ENCODE measurements at places on chromosomes 7 and 10. TPM values are rescaled to one million over a fixed set of nuclear protein-coding genes. Genes with fewer than 3 reads are reported as not detected.

The HOXA5 gene
- 0.21 TPM for total RNA-seq

DNA sequence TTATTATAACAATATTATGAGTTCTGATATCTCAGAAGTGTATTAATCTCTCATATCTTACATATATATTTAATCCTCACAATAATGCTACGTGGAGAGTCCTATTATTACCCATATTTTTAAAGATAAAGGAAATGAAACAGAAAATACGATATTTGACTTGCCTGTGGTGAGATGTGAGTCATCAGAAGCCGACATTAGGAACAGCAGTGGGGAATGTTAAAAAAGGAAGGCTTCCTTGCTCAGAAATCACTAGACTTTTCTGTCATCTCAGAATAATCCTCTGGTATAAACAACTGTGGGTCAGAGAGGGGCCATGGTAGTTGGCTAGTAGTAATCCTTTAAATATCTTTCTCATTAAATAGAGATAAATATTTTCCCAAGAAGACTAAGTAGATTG, 402.3 kb upstream of the PCDH15 start:
- DNase-seq = no peak

- DNase-seq = no peak
Measured at GRCh38 chr10:130429809-130430208, 293.6 kb downstream of the GLRX3 start.

The ACBD7 gene
- 1.0 TPM for total RNA-seq

The ATOH7 gene
- total RNA-seq = 0.82 TPM

The SLC39A12 gene
- total RNA-seq = not detected

DNA sequence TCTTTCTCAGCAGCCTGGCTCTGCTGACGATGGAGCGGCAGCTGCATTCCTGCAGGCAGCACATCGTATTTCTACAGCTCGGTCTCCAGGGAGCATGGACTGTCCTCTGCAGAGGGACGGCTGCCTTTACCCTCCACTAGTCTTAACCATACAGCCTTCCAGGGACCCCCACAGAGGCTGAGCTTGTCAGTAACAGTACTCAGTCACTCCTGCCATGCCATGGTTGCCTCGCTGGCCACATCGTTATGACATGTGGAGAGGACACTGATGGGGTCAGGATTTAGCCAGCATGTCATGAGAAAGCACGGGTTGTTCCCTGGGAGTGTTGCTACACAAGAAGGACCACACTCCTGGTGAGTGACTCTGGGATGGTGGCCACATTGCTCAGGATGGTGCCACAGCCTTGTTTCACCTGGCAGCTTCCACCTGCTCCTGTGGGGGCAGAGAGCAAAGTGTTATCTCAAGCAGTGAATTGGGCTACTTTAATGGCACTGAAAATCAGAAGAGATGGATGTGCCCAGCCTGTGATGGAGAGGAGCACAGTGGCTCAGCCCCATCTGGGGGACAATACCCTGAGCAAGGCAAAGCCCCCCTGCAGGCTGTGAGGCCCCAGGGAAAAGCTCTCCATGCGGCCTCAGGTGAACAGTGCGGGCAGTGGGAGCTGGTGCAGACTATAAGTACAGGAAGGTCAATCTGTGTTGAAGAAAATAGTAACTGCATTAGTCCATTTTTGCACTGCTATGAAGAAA, 443.9 kb downstream of the TCERG1L start:
- no peak for DNase-seq

DNA sequence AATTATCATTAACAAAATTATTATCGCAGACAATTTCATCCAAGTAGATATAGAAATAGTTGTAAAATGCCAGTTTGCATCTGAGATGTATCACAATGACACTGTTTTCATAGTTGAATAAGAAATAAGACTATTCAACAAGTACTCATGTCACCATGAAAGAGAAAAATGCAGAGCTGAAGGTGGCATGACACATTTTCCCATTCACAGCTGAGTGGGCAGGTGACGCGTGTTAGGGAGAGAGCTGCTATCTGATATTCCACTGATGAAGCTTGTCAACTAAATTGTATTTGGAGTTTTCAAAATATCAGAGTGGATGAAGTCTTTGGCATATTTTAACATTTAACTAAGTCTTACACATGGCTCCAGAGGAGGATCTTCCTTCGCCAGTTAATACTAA, 70.3 kb upstream of the HDAC9 start:
- DNase-seq = no peak

GRCh38 chr7:114148779-114149178, 230.0 kb upstream of the PPP1R3A start:
- no peak for DNase-seq

The ZNF248 gene
- total RNA-seq = 28.9 TPM

GRCh38 chr10:73263693-73264347, 11.4 kb upstream of the MRPS16 start:
- peak; percentile 18 for DNase-seq

The AKR1E2 gene
- 25.3 TPM for total RNA-seq

DNA sequence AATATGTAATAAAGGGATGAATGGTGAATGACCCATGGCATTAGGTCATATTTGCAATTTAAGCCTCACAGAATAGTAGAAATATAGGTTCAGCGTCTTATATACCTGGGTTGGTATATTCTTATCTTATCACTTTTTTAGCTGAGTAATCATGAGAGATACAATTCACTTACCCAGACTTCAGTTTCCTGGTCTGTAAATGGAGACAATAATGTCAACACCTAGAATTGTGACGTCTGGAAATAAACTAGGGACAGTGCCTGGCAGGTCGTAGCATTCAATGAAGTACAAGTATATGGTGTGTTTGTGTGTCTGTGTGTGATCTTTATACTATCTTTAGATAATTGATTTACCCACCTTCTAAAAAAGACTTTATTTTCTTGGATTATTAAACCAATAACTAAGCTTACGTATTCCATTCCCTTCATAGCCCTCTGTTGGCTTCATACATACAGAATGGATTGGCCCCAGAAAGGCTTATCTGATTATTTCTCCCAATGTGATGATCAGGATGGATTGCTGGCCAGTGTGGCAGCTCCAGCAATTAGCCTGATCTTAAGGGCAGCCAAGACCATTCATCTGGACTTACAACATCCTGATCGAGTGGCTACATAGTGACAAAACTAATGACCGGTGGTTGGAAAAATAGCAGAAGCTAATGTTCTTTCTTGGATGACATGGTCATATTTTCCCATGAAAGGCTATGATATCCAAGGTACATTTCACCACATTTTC, 121.2 kb upstream of the NPVF start:
- no peak for DNase-seq

The TRIM24 gene
- total RNA-seq = 19.0 TPM

GRCh38 chr7:116952635-116953371, 498 bp upstream of the ST7 start:
- peak; percentile 71 for DNase-seq

The SFRP5 gene
- 6.9 TPM for total RNA-seq

- DNase-seq = no peak
Measured at GRCh38 chr10:1507436-1507835, 229.9 kb downstream of the ADARB2 start.

GRCh38 chr7:120991581-120991980, 3.1 kb downstream of the CPED1 start:
- peak; percentile 46 for DNase-seq

The RGS10 gene
- 30.3 TPM for total RNA-seq

DNA sequence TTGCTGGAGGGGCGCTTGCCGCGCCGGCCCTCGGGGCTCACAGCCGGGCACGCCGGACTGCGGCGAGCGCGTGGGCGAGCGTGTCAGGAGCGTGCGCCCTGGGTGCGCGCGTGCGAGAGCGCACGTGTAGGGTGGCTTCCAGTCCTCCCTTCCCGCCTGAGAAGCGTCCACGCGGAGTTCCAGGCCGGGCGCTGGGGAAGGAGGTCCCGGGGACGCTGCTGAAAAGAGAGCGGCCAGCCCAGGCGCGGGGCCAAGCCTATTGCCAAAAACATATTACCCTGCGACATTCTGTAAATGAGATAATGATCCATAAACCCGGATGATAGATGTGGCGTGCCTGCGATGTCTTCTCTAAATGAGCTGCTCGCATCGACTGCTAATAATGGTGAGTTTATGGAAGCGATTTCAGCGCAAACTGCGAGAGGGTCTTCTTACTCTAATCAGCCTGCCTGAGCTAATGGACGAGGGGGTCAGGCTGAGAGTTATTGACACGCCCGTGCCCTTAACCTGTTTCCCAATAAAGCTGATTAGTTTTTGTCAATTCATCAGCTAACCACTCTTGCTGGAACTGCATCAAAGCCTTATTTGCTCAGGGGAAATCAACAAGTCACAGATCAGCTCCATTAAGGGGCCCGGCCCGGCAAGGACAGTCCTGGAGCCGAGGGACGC, 8.0 kb upstream of the MNX1 start:
- DNase-seq = no peak

GRCh38 chr7:69847921-69848612, 249.8 kb downstream of the AUTS2 start:
- DNase-seq = no peak

DNA sequence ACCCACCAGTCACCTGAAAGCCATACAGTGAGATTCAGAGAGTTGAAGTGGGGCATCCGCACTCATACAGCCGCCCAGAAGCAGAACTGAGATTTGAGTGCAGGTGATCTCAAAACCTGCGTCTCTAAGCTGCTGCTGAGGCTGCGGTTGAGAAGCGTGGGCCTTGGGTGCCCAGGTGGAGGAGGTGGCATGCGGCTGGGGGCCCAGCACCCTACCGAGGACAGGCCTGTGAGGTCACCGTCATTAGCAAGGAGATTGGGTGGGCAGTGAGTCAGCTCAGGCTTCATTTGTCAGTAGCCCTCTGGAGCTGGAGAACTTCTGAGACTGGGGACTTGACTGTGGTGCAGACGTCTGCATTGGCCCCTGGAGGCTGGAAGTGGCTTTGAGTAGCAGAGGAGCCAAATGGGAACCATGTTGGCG, 29.8 kb downstream of the ZMIZ1 start:
- no peak for DNase-seq

DNA sequence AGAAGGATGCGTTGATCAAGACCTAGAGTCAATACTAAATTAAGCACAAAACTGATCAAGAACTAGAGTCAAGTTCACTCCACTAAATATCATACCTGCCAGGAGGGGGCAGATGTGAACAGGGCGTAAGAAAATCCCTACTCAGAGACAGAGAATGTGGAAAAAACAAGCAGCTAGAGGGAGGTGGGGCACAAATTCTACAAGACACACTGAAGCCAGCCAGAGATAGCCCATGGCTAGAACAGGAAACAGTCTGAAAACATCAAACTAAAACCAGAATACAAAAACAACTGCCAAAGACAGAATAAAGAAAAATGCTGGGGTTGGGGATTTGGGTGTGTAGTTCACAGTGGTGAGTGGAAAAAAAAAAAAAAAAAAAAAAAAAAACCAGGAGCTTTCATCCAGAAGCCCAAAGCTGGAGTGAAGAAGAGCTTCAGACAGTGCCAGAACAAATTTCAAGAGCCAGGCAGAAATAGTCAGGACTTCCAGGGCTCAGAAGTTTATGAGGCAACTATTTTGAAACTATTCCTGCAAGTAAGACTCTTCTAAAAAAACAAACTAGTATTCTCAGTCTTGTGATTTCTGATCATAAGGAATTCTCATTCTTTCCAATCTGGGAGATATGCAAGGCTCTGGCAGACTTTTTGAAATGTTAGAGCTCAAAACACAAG, 118.3 kb downstream of the CCDC71L start:
- peak; percentile 66 for DNase-seq

- DNase-seq = no peak
Measured at GRCh38 chr10:80523773-80524172, 13.9 kb upstream of the SH2D4B start.

DNA sequence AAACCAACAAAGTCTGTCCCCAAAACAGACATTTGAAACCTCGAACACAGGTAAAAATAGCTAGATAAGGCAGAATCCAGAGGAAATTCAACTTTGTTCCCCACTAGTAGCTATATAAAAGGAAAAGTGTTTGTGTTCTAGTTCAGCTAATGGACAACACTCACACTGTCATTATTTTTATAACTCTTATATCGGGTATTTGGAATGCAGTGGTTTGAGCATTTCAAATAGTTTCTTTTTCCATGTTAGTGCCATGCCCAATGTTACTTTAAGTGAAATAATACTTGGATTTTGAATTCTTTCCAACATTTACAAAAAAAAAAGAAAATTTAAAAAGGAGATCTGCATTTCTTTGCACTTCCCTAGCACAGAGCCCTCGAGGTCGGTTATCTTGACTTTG, 213.6 kb downstream of the DOCK4 start:
- DNase-seq = no peak

DNA sequence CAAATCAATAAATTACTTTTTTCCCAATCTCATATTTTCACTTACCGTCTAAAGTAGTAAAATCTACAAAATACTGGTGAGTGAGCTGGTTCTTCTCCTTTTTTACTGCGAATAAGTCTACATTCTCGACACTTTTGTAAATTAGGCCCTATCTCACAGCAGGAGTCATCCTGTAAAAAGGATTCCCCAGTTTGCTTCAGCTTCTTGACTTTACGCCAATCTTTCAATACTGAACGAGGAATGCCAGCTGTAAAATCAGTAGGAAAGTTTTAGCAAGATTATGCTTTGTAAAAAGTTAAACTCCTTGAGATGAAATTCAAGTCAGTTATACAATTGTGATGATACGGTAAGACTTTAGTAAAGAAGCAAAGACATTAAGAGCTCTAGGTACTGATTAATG, 67.3 kb downstream of the NRBF2 start:
- peak; percentile 33 for DNase-seq

The ZNF789 gene
- total RNA-seq = 15.7 TPM

DNA sequence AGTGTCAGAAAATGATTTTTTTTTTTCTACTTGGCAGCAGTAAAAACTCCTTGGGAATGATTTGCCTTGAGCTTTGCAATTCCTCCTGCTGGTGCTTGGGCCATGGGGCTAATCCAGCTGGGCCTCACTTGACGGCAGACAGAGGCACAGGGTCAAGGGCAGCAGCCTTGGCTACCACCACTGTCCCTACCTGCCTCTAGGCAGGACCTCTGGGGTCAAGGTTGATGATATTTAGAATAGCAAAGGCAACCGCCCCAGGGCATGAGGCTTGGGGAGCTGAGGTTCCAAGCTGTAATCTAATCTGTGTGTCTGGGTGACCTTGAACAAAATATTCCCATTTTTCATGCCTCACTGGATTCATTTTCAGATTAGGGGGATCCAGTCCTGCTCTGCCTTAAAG, 327.4 kb downstream of the PLXNA4 start:
- no peak for DNase-seq

DNA sequence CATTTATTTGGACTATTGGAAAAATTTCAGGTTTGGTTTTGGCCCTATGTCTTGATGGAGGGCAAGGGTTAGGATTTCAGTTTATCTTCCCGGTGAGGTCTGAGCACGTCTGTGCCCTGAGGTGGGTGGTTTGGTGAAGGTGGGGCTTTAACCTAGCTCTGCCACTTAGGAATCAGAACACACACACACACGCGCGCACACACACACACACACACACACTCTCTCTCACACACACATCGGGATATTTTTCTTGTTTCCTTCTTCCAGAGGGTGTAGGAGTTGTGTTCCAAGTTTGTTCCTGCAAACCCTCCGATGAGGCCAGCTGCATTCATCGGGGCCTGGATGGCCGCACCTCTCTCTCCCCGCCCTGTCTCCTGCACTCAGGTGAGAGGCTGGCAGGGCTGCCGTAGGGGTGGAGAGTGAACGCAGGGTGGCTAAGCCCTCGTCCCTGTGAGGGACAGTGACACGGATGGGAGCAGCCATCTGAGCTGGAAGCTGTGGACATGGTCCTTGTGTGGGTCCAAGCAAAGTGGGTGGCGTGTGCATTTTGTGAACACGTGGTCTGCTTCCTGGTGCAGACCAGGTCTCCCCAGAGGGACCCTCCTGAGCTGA, 34.2 kb downstream of the CHST12 start:
- DNase-seq = no peak

Measured in tongue (tissue), 3 donors.